ENCODE measurements at places on chromosomes 11 and 22. TPM values are rescaled to one million over a fixed set of nuclear protein-coding genes. Genes with fewer than 3 reads are reported as not detected.

DNA sequence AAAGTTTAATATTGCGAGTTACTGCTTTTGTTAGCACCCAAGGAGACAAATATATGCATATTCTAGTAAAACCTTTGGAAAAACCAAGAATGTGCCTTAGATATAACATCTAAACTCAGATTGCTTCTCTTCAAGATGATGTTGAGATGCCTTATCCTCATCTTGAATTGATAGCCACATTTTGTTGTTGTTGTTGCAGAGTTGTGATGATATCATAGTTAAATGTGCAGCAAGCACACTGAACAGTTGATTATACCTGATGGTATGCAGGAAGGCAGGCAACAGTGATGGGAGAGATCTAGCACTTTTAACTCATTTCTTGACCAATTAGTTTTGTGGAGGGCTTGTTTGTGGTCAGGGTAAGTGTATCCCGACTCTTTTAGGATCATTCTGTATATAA is 48.0 kb downstream of the KDM2A start:
- DNase-seq, result no peak

GRCh38 chr22:25143156-25144076 is 56.2 kb upstream of the CRYBB3 start:
- DNase-seq, result no peak

PATE4 gene
- total RNA-seq, result not detected

OOSP3 gene
- total RNA-seq, result not detected

DNA sequence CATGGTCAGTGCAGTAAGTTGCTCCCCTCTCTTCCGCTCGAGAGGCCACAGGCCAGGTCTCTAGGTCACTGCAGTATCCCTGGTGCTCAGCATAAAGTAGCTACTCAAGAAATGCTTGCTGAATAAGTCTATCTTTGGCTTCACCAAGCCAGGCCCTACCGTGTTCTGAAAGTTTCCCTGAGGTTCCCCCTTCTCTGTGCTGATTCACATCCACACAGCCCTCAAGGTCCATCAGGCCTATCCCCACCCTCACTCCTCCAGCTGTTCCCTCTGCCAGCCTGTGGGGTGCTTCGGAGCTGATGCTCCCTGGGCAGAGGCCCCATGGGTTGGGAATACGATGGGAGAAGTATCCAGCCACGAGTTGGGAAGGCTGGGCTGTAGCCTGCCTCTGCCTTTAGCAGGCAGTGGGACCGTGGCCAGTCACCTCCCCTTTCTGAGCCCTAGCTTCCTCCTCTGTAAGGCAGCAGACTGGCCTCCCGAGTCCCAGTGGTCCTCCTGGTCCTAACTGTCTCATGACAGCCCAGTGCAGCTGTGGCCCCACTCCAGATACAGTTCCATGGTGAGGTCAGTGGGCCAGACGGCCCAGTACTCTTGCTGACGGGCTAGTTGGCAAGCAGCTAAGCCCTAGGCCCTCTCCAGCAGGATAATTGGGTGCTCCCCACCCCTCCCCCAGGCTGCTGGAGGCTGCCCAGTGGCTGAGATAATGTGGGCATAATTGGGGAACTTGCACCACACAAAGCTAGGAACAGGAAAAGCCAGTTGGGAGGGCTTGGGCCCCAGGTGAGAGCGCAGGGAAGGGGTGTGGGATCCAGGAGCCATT is 48.2 kb downstream of the NECTIN1 start:
- no peak for DNase-seq

LRRC32 gene
- total RNA-seq, result 1.1 TPM

DNA sequence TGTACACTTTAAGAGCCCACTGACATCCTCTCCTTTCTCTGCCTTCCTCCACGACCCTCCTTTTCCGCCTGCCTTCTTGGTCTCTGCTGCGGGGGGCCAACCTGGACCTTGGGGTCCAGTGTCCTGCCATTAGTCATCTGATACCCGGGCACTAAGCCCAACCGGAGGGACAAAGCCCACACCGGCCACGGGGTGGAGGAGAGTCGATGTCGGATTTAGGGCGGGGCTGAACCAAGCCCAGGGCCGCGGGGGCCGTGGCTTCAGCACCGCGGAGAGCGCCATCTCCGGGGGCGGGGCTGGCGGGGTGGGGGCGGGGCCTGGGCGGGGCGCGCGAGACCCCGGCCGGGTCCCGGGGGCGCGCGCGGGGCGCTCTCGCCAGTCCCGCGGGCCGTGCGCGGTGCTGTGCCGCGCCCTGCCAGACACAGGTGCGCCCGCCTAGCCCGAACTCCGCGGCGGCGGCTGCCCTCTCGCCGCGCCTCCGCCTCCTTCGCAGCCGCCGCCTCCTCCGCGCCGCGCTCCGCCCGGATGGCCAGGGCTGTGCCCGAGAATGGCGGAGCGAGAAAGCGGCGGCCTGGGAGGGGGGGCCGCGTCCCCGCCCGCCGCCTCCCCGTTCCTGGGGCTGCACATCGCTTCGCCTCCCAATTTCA is at the start of gene MAPK8IP1:
MAPK8IP1 (plus strand) TSS at position 378 of the 647 bp plus-strand sequence; CDS start at position 548, 170 bp downstream.
- no peak for DNase-seq

TSPAN18 gene
- 19.7 TPM for total RNA-seq

DNA sequence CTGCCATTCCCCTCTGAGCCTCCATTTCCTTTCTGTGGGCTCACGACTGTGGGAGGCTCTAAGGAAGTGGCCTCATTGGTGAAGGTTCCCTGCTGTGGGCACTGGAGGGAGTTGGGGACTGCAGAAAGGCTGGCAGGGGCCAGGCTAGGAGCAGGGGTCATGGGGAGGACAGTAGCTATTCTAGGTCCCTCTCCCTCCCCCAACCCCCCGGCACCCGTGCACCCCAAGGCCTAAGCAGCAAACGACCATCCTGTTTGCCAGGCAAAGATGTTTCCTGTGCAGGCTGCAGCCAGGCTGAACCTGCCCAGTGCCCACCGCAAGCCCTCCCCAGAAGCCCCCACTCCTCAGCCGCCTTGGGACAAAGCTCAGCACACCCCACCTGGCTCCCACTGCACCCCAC is 189.4 kb downstream of the MN1 start:
- no peak for DNase-seq

CSNK2A3 gene
- 5.5 TPM for total RNA-seq

PLA2G3 gene
- total RNA-seq, result not detected

Data from occipital lobe (tissue), 3 donors.